Heart right ventricle (tissue), 16 donors: ENCODE measurements at places on chromosomes 2 and 18. TPM values are rescaled to one million over a fixed set of nuclear protein-coding genes. Genes with fewer than 3 reads are reported as not detected.
A peak's percentile ranks its signal among the peaks of the same experiment; 100 is the strongest.

Gene GKN1
- total RNA-seq, result not detected

- no peak overlapping the region for H3K4me3 ChIP-seq
- no peaks in the 10 kb centered on the region for H3K36me3 ChIP-seq
- H3K27ac ChIP-seq, result no peak overlapping the region
- H3K27me3 ChIP-seq, result no peaks in the 10 kb centered on the region
- no peak for DNase-seq
Measured at GRCh38 chr18:9690418-9691188, 17.5 kb upstream of the RAB31 start.

Gene HDLBP
- total RNA-seq, result 376 TPM

DNA sequence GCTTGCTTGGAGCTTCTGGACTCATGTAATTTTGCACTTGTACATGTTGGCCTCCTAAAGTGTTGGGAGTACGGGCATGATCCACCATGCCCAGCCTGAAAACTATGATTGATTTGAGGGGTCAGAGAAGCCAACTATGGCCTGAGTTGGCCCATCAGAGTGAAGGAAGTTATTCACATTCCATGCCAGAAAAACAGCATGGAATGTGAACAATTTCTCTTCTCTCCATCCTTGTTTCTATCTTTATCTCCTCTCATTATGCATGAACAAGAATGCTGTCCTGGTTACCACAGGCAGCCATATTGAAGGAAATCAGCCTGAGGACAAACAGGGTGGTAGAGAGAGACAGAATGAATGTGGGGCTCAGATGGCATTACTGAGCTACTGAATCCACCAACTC lies 3.5 kb upstream of the CD226 start:
- H3K4me3 ChIP-seq, result no peak overlapping the region
- no peaks in the 10 kb centered on the region for H3K36me3 ChIP-seq
- H3K27me3 ChIP-seq, result no peaks in the 10 kb centered on the region
- no peak overlapping the region for H3K27ac ChIP-seq
- H3K4me1 ChIP-seq, result no peaks in the 10 kb centered on the region

GRCh38 chr2:84858937-84859336 lies 21.9 kb downstream of the TRABD2A start:
- H3K4me1 ChIP-seq, result no peaks in the 10 kb centered on the region
- H3K27ac ChIP-seq, result no peak overlapping the region
- no peak overlapping the region for H3K4me3 ChIP-seq
- peaks cover 3% of the 10 kb centered on the region for H3K27me3 ChIP-seq

DNA sequence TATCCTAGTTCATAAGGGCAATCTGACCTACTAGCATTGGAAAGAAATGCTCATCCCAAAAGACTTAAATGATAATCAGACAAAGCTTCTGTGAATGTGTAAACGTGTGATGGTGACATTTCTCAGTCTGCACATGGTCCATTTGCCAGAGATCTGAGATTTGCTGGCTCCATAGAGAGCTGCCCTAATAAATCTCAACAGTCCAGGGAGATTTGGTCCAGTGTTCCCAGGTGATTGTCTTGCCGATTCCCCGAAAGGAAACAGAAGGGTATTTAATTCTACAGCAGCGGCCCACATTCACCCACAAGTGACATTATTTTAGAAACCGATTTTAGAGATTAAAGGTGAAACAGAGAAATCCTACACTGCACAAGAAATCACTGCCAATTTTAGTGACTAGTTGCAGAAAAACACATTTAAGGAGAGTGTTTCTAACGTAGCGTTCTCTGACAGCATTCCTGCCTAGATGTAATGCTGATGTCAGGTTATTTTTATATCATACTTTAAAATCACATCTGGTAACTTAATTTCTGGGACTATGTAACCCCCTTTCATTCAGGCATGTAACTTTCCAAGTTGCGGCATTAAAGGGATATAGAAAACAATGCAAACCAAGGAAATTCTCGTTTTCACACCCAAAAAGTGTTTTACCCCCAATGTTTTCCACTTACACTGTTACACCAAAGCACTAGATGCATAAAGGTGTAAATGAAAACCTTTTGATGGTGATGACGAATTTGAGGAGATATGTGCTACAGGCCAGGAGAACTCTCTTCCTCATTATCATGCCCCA lies 231.9 kb upstream of the FN1 start:
- DNase-seq, result no peak
- peaks cover 4% of the 10 kb centered on the region for H3K27me3 ChIP-seq
- H3K27ac ChIP-seq, result no peak overlapping the region
- H3K4me3 ChIP-seq, result no peak overlapping the region

Gene POTEE
- total RNA-seq, result not detected

Gene SERPINB10
- not detected for total RNA-seq

DNA sequence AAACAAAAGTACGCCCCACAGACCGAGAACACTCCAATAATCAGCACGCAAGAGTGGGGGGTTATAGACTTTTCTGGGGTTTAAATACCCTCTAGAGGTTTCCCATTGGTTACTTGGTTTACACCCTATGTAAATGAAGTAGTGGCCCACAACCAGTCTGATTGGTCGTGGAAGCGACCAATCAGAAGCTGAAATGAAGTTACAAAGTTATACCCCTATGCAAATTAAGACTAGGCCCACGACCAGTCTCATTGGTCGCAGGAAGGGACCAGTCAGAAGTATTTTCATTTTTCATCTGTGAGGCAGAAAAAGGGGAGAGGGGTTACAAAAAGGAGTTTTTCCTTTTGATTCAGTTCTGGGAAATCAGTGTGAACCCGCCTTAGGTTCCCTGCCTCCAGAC lies 55.3 kb upstream of the YWHAQ start:
- H3K4me1 ChIP-seq, result peaks cover 17% of the 10 kb centered on the region
- DNase-seq, result no peak
- no peaks in the 10 kb centered on the region for H3K27me3 ChIP-seq
- H3K36me3 ChIP-seq, result no peaks in the 10 kb centered on the region
- H3K4me3 ChIP-seq, result no peak overlapping the region
- no peak overlapping the region for H3K27ac ChIP-seq

Gene SPHKAP
- 101 TPM for total RNA-seq

DNA sequence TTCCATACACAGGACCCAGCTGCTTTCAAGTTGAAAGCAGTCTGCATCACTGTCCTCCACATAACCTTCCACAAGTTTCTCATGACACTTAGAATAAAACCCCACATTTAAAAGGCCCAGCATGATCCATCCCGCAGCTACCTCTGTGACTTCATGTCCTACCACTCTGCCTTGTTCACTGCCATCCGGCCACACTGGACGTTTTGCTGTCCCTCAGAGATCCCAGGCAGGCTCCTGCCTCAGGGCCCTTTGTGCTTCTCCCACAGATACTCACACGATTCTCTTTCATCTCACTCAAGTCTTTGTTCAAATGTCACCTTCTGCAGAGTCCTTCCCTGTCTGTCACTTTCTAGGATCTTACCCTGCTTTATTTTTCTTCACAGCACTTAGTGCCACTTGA lies 232.9 kb upstream of the BOD1L2 start:
- no peak overlapping the region for H3K27ac ChIP-seq
- peaks cover 3% of the 10 kb centered on the region for H3K4me1 ChIP-seq
- H3K36me3 ChIP-seq, result no peaks in the 10 kb centered on the region
- no peak overlapping the region for H3K4me3 ChIP-seq

DNA sequence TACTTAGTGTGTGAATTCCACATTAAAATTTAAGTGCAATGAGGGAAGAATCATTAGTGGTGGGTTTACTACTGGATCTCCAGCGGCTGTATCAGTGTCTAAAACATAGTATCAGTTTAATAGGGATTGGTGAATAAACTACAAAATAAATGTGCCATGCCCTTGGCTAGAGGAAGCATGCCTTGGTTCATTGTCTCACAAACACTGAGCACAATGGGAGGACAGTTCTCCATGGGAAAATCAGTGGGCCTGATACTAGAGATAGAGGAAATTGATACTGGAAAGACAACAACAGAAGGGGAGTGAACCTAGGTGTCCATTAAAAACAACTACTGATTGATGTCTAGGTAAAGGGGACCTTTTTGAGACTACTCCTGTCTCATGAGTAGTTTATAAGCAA lies 971.6 kb downstream of the SUCLG1 start:
- no peak overlapping the region for H3K4me3 ChIP-seq
- H3K36me3 ChIP-seq, result no peaks in the 10 kb centered on the region
- no peaks in the 10 kb centered on the region for H3K4me1 ChIP-seq

Gene TEX44
- total RNA-seq, result not detected

DNA sequence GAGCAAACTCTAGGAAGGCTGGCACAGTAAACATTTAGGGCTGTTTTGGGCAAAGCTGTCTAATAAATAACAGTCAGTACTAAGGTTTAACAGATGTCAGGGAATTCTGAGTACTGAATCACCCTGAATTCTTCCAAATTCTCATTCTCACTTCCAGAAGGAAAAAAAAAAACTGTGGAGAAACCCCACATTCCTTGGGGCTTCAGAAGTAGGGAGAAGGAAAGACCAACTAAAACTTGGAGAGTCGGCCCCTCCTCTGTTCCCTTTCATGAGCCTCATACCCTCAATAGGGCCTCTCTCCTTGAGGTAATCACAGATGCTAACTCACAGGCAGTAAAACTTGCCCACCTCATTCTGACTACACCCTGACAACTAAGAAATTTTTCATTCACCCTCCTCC lies 62.1 kb downstream of the CCDC148 start:
- no peaks in the 10 kb centered on the region for H3K27me3 ChIP-seq
- no peak overlapping the region for H3K4me3 ChIP-seq
- no peaks in the 10 kb centered on the region for H3K36me3 ChIP-seq
- no peak overlapping the region for H3K27ac ChIP-seq
- no peaks in the 10 kb centered on the region for H3K4me1 ChIP-seq
- no peak for DNase-seq

GRCh38 chr2:239273280-239274234 lies 127.3 kb downstream of the HDAC4 start:
- H3K4me1 ChIP-seq, result peaks cover 53% of the 10 kb centered on the region
- peak overlapping the region; percentile 71 for H3K27ac ChIP-seq
- no peak overlapping the region for H3K4me3 ChIP-seq
- no peaks in the 10 kb centered on the region for H3K27me3 ChIP-seq
- DNase-seq, result no peak

DNA sequence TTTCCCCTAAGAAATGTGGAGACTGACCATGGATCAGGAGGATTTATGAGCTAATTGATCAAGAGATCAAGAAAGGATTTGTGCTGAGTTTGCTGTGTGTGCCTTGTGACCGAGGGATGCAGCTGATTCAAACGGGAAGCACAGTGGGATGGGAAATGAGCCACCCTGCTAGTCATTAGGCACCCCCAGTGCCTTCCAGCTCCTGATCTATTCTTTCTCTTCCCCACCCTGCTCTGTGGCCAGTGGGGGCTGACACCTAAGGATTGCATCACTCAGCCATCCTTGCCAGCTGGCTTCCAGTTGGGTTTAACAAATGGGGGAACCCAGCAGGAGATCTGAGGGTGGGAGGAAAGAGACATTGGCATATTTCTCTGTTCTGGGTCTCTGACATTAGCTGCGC lies 132.2 kb upstream of the CXCR4 start:
- no peaks in the 10 kb centered on the region for H3K36me3 ChIP-seq
- H3K27ac ChIP-seq, result no peak overlapping the region
- no peaks in the 10 kb centered on the region for H3K27me3 ChIP-seq
- no peak for DNase-seq

Gene MOCOS
- total RNA-seq, result 0.26 TPM

GRCh38 chr2:170711774-170712652 lies 3.1 kb upstream of the SP5 start:
- no peak overlapping the region for H3K4me3 ChIP-seq
- DNase-seq, result no peak
- peaks cover 23% of the 10 kb centered on the region for H3K4me1 ChIP-seq
